Eye (tissue), 1 donor: ENCODE measurements at places on chromosomes 13 and 19.

DNA sequence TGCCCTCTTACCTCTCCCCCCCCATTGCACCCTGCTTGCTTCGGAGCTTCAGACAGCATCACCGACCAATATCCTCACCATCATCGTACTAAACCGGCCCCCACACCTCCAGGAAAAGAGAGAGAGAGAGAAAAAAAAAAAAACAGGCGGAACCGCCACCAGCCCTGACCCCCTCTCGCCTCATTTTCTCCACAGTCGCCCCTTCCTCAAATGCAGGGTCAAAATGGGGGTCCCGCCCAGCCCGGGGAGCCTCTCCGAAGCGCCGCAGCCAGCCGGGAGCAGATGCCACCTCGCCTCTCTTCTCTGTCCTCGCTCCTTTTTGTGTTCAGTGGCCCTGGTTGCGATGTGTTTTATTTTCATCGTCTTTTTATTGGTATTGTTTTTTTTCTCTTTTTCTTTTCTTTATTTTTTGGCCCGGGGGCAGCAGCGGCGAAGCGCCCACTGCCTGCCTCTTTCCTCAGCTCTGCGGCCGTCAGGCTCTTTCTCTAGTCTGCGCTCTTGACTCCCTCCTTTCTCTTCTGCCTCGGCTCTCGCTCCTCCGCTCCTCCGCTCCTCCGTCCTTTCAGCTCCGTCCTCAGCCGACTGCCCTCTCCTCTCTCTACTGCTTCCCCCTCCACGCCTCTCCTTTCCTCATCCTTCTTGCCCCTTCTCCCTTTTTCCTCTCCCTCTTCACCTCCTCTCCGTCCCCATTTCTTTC lies 41.4 kb downstream of the DEDD2 start:
- peak; percentile 71 for DNase-seq

DNA sequence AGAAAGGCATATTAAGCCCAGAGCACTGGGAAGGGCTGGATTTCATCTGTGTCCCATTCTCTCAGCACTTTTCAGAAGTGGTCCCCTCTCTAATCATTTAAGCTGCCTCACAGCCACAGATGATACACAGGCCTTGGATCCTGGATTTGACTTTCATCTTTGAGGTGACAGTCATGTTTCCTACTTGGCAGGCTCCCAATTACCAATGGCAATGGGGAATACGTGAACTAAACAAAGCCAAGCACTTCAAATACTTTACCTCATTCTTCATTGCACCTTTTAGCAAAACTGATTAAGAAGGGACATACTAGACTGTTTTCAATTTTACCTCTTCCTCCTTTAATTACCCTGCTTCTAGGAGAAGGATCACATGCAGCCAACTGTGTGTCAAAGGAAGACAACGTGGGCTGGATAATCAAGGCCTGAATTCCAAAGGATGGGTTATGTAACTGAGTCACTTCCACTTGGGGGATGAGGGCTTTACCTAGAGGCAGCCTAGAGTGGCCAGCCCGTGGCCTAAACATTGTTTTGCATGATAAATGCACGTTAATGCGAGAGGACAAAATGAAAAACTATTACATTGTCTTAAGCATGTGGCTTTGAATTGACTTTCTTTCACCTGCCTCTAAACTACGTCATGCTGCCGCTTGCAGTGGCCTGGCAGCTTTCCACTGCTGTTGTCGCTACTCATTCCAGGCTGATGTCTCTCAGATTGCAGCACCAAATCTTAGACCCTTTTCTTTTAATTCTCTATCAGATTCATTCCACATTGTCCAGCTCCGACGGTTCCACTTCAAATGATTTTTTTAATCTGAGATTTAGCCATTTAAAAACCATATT lies 95.0 kb downstream of the KCTD12 start:
- DNase-seq = no peak

DNA sequence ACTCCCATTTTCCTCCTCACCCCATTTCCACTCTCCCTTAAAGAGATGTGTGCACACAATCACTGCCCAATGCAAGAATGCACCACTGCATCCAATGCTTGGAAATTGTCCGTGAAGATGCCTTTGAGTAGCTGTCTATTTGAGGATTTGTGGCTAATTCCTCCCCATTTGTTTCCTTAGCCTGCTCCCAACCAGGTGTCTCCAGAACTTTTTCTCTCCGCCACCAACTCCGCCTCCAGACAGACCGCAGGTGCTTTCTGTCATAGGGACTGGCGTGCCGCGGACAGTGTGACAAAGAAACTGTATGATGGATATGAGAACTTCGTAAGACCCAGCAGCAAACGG lies 461 bp upstream of the TM9SF2 start:
- no peak for DNase-seq

DNA sequence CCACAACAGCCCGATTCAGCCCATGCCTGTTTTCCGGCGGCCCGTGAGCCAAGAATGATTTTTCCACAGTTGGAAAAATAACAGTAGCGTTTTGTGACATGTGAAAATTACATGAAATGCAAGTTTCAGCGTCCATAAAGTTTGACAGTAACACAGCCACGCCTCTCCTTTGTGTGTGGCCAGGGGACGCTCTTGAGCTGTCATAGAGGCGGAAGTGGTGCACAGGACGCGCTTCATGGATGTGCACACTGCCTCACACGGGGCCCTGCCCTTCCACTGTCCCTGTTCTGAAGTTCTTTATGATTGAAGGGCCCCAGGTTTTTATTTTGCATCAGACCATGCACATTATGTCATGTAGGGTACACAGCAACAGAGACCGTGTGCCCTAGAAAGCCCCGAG lies 12.4 kb upstream of the ELAVL1 start:
- DNase-seq = no peak

DNA sequence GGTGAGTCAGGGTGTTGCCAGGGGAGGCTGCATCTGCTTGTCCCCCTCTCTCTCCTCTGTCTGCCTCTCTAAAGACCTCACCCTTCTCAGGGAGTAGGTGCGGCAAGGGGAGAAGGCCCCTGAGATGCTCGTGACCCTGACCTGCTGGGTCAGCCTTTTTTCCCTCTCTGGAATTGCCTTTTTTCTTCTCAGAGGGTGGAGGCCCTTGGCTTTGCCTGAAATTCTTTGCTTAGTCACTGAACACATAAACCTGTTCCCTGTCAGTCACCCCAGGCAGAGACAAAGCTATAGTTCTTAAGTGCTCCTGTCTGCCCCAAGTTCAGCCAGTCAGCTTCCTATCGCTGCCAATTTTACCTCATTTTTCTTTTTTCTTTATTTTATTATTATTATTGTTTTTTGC lies 35.2 kb upstream of the PEG3 start:
- no peak for DNase-seq

DNA sequence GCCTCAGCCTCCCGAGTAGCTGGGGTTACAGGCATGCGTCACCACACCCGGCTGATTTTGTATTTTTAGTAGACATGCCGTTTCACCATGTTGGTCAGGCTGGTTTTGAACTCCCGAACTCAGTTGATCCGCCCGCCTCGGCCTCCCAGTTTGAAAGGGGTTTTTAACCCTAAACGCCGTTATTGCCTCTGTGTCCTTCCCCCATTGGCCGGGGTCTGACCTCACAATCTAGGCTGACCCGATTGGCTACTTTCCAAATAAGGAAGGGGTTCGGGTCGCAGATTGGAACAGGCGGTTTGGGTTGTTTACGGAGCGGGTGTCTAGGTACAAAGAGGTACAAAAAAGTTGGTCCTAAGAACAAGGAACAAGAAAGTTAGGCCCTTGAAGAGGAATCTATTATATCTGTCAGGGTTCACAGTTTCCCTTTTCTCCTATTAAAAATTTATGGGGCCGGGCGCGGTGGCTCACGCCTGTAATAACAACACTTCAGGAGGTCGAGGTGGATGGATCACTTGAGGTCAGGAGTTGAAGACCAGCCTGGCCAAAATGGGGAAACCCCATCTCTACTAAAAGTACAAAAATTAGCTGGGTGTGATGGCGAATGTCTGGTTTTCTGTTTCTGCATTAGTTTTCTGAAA lies 1.0 kb downstream of the ZNF253 start:
- peak; percentile 74 for DNase-seq

- DNase-seq = peak; percentile 9
Observed at GRCh38 chr19:50285833-50286232, 43.3 kb downstream of the KCNC3 start.

- DNase-seq = peak; percentile 71
Observed at GRCh38 chr19:1754636-1755466, 1.5 kb downstream of the ONECUT3 start.

- DNase-seq = no peak
Observed at GRCh38 chr13:95091755-95092154, 209.5 kb downstream of the ABCC4 start.

DNA sequence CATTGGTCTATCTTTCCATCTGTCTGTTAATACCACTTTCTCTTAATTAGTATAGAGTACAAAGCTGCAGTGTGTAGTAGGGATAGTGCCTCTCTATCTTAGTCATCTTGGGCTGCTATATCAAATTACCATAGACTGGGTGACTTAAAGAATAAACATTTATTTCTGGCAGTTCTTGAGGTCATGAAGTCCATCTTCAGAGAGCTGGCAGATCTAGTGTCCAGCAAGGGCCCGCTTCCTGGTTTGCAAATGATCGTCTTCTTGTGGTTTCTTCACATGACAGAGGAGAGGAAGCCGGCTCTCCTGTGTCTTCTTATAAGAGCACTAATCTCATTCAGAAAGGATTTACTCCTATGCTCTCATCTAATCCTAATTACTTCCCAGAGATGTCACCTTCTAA lies 6.1 kb downstream of the ZNF700 start:
- DNase-seq = no peak

- no peak for DNase-seq
Observed at GRCh38 chr19:10552510-10553053, 8.9 kb downstream of the ATG4D start.
